Brain (organoid and tissue), 16 donors: ENCODE measurements at places on chromosomes 3 and 15.

DNA sequence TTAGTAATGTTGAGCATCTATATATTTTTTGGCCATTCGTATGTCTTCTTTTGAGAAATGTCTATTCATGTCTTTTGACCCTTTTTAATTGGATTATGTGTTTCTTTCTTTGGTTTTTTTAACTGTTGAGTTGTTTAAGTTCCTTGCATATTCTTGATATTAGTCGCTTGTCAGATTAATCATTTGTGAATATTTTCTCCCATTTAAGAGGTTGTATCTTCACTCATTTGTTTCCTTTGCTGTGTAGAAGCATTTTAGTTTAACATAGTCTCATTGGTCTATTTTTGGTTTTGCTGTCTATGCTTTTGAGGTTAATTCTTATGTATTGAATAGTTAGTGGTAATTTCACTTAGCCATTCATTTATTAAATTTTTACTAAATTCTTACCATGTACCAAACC is 283.8 kb downstream of the ZPLD1 start:
- no peak for DNase-seq

DNA sequence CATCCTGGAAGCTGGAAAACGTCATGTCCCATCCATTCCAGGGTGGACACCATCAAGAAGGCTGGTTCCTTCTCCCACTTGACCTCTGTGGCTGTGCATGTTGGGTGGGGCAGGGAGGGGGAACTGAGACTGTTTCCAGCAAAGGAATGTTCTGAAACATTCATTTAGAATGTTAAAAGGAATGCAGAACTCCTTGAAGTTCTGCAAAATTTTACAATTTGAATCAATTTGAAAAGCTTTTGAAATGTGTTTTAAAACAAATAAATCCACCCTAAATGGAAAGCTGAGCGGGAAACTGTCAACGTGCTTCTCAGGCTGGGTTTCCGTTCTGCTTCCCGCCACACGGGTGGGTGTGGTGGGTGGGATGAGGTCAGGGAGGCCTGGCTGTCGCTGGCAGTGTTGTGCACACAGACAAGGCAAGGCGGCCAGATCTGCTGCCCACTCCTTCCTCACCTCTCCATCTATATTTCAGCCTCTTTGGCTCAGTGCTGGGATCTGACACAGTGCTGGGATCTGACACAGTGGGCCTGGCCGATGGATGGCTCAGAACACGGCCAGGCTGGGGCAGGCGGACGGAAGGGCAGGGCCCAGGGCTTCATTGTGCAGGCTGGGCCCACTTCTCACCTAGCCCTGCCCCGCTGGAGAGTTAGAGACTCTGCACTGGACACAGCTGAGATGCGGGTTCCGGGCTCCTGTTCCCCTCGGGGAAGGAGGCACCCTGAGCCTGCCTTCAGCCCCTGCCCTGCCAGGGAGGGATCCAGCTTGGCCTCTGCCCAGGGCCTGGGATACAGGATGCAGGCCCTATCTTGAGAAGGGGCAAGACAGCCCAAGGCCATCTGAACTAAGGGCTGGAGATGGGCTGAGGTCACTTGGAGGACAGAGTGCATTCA is 110.4 kb downstream of the TMEM266 start:
- no peak for DNase-seq

- DNase-seq, result no peak
These were observed 85.0 kb downstream of the TM4SF4 start for GRCh38 chr3:149559525-149559924.

DNA sequence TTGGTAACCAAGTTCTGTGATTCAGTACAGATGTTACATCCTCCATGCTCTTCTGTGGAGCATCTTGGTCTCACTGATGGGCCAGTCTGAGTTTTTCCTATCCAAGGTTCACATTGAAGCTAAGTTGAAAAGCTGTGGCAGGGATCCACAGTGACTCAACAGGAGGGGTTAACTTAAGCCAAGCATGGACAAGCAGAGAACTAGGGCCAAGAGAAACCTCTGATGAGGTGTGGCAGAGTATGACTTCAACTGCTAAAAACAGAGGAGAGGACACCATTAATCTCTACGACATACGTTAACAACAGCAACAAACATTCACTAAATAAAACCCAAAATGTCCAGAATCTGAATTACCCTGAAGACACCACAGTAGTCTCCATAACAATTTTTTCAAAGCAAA is 268.1 kb upstream of the UBE2E2 start:
- no peak for DNase-seq

GRCh38 chr15:83155942-83156341 is 48.5 kb downstream of the TM6SF1 start:
- no peak for DNase-seq

DNA sequence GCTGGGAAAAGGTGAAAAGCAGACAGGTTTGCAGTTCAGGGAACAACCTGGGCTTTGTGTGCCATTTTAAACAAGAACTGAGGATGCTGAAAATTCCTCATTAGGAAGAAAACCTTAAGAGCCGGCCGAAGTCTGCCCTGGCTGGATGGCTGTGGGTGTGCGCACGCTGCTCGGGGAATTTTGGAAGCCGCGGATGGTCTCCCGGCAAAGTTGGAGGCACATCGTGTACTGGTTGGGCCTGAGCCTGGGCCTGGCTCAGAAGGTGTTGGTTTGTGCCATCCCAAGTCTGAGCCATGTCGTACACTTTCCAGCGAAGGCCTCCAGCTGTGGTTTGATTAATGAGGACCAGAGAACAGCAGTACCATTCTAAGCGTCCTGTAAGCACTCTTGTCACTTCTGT is 188.2 kb downstream of the ATP10A start:
- DNase-seq, result no peak

- DNase-seq, result no peak
These were observed 99.8 kb downstream of the TMEM108 start for GRCh38 chr3:133138017-133138416.

- peak; percentile 94 for DNase-seq
These were observed at the start of gene LACTB for GRCh38 chr15:63121382-63122001. LACTB (plus strand) TSS chr15:63121861; CDS start chr15:63121872, 11 bp downstream.

GRCh38 chr15:27784107-27784506 is 315.0 kb downstream of the OCA2 start:
- DNase-seq, result peak; percentile 26

- peak; percentile 11 for DNase-seq
These were observed 24.7 kb upstream of the TM2D3 start for GRCh38 chr15:101676921-101677329.
